ENCODE measurements at places on chromosomes 11 and 22. TPM values are rescaled to one million over a fixed set of nuclear protein-coding genes. Genes with fewer than 3 reads are reported as not detected.

DNA sequence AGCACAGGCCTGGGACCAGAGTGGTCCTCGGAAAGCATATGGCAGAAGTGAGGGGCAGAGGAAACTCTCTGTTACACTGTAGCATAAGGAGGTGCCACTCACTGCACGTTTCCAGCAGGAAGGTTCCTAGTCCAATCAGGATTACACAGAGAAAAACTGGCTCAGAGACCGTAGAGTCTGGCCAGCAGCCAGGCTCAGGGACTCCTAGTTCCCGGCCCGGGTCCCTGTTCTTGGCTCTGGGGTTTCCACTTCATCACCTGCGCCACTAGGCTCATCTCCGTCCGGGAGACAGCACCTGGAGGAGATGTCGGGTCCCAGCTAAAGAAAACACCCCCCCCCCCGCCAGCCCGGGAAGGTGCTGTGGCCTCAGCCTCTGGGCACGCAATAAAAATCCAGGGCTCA lies 1.1 kb downstream of the TTLL12 start:
- DNase-seq = peak; percentile 85

The RFPL1 gene
- total RNA-seq = 0.45 TPM

GRCh38 chr11:69054397-69055211 lies 5.9 kb downstream of the TPCN2 start:
- DNase-seq = no peak

GRCh38 chr11:12135185-12135584 lies 24.8 kb downstream of the MICAL2 start:
- no peak for DNase-seq

DNA sequence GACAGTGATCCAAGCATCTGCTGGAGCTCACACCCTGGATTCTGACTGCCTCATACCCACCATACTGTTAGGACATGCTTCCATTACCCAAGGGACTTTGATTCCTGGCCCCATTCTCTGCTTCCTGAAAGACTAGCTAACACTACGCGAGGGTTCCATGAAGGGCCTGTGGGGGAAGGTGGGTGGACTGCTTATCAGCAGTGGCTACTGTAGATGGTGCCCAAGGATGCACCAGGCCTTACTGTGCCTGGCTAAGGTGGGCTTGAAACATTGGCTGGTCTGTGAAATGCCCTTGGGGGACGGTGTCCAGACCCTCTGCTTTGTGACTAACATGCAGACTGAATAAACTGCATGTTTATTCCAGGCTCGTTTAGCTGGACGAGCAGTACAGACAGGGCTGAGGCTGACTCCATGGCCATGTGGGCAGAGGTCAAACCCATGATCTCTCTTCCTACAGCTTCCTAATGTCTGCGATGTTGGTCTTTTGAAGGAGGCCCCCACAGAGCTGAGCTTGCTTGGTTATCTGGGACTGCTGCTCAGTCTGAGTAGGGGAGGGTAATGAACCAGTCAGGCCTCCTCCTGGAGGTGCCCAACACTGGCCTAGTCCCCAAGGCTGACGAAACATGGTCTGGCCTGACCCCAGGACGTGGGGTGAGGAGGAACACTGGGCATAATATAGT lies 48.3 kb upstream of the PHOX2A start:
- peak; percentile 24 for DNase-seq

GRCh38 chr11:73140213-73141030 lies 1.7 kb downstream of the FCHSD2 start:
- DNase-seq = peak; percentile 67

- DNase-seq = no peak
These were observed 13.8 kb downstream of the ADA2 start for GRCh38 chr22:17205432-17205831.

The API5 gene
- 53.0 TPM for total RNA-seq

- DNase-seq = no peak
These were observed 91.9 kb downstream of the CDKN1C start for GRCh38 chr11:2793701-2794045.

The NNMT gene
- 588 TPM for total RNA-seq

The FAM83F gene
- 6.6 TPM for total RNA-seq

DNA sequence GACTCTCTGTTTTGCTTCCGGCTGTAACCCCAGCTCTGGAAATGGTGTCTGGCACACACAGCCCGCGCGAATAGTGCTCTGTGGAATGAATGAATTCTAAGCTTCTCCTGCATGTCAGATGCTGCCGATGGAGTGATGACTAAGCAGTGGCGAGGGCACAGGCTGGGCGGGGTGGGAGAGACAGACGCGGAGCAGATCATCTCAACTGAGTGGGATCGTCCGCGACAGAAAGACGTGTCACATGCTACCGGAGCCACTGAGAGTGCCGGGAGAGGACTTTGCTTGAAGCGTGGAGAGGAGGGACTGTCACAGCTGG lies 334.5 kb downstream of the CTTN start:
- no peak for DNase-seq

GRCh38 chr22:42651134-42651533 lies 1.9 kb upstream of the CYB5R3 start:
- no peak for DNase-seq

DNA sequence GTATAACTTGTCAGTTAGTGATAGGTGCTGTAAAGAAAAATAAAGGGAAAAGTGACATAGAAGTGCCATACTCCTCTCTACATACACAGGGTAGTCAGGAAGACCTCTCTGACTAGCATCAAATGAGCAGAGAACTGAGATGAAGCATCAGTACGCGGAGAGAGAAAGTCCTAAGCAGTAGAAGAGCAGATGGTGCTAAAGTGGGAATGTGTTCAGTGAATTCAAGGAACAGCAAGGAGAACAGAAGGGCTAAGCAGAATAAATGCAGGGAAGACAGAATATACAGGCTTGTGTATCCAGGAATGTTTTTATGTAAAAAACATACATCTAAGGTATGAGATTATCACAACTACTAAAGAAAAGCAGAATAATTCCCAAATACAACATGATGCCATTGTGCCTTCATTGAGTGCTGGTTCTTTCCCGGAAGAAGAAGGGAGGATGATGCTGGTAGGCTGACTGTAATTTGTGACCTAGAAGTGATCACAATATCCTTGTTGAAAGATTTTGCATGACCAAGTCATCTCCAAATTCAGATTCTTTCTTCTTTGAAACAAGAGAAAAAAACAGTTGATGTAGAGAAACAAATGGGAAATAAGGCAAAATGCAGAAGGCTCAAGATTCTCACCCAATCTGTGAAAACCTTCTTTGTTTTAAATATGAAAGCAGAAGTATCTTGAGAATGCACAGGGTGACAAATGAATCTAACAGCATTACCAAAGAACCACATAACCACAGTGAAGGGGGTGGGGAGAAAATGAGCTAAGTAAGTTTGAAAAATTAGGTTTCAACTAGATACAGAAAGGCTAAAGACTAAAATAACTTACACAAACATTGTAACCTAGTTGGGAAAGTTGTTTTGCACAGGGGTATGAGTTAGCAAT lies 20.5 kb downstream of the MRE11 start:
- DNase-seq = no peak

DNA sequence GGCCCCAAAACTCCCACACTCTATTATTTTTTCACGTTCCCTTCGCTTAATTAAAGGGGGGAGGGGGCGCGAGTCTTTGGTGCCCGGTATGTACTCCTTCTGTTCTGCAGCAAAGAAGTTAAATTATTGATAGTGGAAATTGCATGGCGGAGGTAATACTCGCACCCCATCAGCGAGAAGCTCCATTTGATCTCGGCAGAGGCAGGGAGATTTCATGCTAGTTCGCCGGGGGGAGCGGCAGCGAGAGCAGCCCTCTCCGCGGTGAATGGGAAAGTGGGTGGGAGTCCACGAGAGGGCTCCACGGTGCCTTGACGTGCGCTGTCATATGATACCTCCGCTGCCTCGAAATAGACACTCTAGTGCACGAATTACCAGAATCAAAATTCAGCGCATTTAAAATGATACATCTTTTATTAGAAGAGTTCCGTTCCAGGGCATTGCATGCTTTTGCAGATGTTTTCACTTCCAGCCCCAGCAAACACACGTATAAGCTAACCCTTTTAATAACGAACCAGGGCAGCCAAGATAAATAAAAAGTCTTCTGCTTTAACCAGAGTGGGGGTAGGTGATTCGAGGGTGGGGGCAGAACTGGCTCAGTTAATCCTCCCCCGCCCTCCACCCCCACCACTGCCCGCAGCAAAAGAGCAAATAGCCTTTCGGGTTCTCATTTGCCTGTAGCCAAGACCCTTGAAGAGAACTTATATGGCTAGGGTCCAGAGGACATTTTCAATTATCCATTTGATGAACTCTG lies 1.3 kb upstream of the BDNF start:
- DNase-seq = no peak

DNA sequence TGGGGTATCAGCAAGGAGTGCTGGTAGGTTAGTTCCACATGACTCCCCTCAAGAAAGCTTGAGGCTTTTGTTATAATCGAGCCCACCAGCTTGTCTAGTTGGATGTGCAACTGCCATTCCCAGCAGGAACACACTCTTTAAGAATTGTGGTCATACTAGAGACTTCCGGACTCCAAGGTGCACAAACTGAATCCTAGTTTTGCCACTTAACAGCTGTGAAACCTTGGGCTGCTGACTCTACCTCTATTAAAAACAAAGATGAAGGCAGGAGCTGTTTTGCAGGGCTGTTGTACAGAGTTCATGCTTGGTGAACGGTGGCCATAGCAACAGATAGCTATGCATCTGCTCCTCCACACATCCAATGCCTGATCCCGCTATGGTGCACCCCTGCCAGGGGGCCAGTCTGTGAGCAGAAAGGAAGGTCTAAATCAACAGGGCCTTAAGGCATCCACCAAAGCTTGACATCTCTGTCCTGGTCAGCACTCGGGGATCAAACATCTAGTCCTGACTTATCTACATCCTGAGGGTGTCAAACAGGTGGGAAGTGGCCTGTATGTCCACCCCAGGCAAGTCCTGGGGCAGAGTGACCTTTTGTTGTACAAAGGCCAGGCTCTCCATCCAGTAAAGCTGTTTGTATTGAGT lies 36.4 kb downstream of the DKK3 start:
- DNase-seq = no peak

The GPR83 gene
- 0.28 TPM for total RNA-seq

The OR52E1 gene
- total RNA-seq = not detected

- DNase-seq = no peak
These were observed 3.8 kb upstream of the MPPED1 start for GRCh38 chr22:43408009-43408408.

The FLRT1 gene
- total RNA-seq = not detected

GRCh38 chr11:30326114-30326778 lies 3.3 kb downstream of the ARL14EP start:
- DNase-seq = no peak

The ACR gene
- 0.83 TPM for total RNA-seq

- no peak for DNase-seq
These were observed 14.8 kb downstream of the CD59 start for GRCh38 chr11:33721426-33721825.

DNA sequence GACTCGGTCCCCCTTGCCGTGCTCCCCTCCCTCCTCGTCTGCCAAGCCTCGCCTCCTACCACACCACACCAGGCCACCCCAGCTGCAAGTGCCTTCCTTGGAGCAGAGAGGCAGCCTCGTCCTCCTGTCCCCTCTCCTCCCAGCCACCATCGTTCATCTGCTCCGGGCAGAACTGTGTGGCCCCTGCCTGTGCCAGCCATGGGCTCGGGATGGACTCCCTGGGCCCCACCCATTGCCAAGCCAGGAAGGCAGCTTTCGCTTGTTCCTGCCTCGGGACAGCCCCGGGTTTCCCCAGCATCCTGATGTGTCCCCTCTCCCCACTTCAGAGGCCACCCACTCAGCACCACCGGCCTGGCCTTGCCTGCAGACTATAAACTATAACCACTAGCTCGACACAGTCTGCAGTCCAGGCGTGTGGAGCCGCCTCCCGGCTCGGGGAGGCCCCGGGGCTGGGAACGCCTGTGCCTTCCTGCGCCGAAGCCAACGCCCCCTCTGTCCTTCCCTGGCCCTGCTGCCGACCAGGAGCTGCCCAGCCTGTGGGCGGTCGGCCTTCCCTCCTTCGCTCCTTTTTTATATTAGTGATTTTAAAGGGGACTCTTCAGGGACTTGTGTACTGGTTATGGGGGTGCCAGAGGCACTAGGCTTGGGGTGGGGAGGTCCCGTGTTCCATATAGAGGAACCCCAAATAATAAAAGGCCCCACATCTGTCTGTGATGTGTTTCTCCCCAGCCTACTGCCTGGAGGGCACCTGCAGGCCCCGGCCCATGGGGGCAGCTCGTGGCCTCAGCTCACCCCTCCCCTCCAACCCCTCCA lies 29.8 kb downstream of the CAPN1 start:
- DNase-seq = peak; percentile 45
